HS-27A (cell line): ENCODE measurements at places on chromosomes 12 and 14.

- DNase-seq, result no peak
Observed at GRCh38 chr14:23432946-23433345, 2.5 kb downstream of the MYH7 start.

GRCh38 chr14:58299401-58300330, 1.3 kb downstream of the ARID4A start:
- DNase-seq, result no peak

DNA sequence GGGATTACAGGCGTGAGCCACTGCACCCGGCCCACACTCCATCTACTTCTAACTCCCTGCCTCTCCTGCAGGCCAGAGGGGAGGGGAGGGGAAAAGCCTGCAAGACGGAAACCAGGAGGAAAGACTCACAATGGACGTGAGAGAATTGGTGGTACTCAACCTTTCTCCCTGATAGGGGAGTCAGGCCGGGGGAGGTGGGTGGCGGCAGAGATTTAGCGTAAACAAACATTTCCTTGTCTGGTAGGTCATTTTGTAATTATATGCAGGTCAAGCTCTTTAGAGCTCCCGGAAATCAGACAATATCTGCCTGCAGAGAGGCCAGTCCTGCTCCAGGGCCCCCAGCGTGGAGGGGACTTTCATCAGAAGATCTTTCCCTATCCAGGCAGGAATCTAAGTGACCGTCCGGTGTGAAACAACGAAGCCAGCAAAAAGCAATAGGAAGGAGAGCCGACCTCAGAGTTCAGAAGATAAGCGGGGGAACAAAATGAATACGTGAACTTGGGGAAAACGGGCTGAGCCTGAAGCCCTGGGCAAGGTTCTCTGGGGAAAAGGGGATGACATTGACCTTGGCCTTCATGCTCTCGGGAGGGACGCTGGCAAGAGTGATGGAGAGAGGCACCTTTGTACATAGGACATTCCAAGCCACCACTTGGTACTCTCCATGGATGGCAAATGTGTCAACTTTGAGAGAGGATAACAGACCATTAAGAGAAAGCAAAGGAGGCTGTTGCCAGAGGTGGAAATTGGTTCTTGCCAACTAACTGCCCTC, 62.3 kb downstream of the SPRING1 start:
- DNase-seq, result no peak

DNA sequence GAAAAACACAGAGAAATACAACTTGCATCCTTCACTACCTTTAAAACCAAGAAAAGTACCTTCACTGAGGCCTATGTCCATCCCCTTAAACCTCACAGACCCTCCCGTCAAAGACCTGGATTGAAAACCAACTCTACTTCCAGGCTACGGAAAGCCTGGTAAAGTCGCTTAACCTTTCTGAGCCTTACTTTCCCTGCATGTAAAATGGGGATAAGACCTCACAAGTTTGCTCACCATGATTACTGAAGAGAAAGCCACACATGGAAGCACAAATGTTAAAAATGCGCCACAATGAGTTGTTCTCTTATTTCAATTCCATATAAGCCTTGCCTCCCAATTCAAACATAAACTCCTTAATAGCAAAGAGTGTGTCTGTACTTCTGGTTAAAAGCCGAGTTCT, 8.4 kb downstream of the ACTN1 start:
- DNase-seq, result no peak

GRCh38 chr12:96383991-96384390, 16.2 kb downstream of the CDK17 start:
- no peak for DNase-seq

GRCh38 chr14:75277815-75278421, 710 bp upstream of the FOS start:
- no peak for DNase-seq

- DNase-seq, result no peak
Observed at GRCh38 chr14:72532686-72533454, 361.0 kb downstream of the DPF3 start.
